ENCODE measurements at places on chromosomes 12 and 14. TPM values are rescaled to one million over a fixed set of nuclear protein-coding genes. Genes with fewer than 3 reads are reported as not detected.

TMEM63C gene
- 0.13 TPM for total RNA-seq

P2RX2 gene
- 3.8 TPM for total RNA-seq

SIX1 gene
- total RNA-seq = 0.47 TPM

TAOK3 gene
- 55.0 TPM for total RNA-seq

- no peak for ATAC-seq
These were observed 2.8 kb downstream of the NFATC4 start for GRCh38 chr14:24370748-24371147.

DNA sequence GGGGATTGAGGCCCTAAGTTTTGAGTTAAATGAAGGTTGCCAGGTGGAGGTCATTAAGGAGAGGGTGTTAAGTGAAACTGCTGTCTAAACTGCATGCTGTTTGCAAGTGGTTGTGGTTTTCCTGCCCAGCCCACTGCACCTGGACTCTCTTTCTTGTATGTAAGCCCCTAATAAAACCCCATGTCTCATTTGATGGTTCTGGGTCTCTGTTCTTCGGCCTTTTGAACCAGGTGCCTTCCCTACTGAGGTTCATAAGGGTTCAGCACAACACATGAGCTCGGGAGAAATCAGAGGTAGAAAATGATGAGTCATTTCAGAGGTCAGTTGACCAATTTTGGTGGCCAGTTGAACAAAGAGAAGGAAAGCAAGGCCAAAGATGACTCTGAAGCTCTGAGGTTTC lies 382.5 kb downstream of the RPS29 start:
- ATAC-seq = no peak

- ATAC-seq = no peak
These were observed 210.2 kb downstream of the PTPRO start for GRCh38 chr12:15532364-15532977.
